ENCODE measurements at places on chromosomes 1 and 21. TPM values are rescaled to one million over a fixed set of nuclear protein-coding genes. Genes with fewer than 3 reads are reported as not detected.

- DNase-seq, result no peak
These were observed 2.2 kb downstream of the VAMP4 start for GRCh38 chr1:171739656-171740055.

- DNase-seq, result no peak
These were observed 33.5 kb downstream of the ACOT7 start for GRCh38 chr1:6360117-6360496.

DNA sequence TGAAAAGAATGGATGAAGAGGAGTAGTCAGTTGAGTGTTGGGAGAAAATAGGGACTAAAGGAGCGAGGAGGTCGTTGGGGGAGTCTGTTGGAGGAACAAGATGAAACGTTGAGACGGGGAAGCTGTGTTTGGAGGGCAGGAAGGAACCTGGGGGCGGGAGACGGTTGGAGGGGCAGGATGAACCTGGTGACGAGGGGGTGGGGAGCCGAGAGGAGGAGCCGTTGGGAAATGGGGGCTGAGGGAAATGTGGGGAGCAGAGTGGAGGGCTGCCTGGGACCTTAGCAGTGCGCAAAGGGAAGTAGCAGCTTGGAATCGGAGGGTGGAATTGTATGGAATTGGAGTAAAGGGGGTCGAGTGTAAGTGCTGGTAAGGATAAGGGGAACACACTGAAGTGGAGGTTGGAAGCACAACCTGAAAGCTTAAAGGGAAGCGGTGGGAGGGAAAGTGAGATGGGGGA lies 630 bp downstream of the MTF2 start:
- DNase-seq, result no peak

DNA sequence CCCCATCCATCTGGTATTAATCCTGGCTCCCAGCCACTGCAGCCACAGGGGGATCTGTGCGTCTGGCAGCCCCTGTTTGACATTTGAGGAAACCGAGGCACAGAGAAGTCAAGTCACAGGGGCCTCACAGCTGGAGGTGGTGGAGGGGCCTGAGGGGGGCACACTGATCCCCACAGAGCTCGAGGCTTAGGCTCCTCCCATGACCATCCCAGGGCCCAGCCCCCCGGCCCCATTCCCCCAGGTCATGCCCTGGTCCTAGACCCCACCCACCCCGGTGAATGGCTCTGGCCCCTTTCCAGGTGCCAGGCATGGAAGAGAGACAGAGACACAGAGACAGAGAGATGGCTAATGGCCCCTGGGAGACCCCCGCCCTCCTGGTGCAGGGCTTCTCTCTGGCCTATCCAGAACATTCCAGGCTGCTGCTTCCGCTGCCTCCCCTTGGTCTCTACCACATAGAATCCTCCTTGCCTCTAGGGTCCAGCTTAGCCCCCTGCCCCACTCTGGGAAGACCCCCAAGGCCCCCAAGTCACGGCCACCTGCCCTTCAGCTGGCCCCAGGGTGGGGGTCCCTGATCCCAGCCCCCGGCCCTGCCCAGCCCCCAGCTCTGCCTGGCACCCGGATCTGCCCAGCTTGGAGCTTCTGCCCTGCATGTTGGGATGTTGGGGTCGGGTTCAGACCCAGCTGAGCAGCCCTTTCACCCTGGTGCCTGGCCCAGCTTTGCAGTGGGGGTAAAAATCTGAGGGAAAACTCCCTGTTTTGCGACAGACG lies 29.2 kb upstream of the LRRC3 start:
- DNase-seq, result no peak

- DNase-seq, result no peak
These were observed 20.1 kb downstream of the BCAS2 start for GRCh38 chr1:114561333-114561732.

TEX38 gene
- total RNA-seq, result not detected

INSRR gene
- not detected for total RNA-seq

FOXO6 gene
- 0.86 TPM for total RNA-seq

SGIP1 gene
- 0.07 TPM for total RNA-seq

PLA2G2A gene
- not detected for total RNA-seq
